Body of pancreas (tissue), 4 donors: ENCODE measurements at places on chromosomes 7 and 10. TPM values are rescaled to one million over a fixed set of nuclear protein-coding genes. Genes with fewer than 3 reads are reported as not detected.

Gene GOT1
- total RNA-seq = 14.8 TPM

- no peak for DNase-seq
- H3K36me3 ChIP-seq = no peaks in the 10 kb centered on the region
- peaks cover 40% of the 10 kb centered on the region for H3K4me1 ChIP-seq
- H3K27ac ChIP-seq = peak overlapping the region; percentile 35
- H3K4me3 ChIP-seq = no peak overlapping the region
- H3K27me3 ChIP-seq = no peaks in the 10 kb centered on the region
These were observed 11.0 kb upstream of the ADD3 start for GRCh38 chr10:109996766-109997171.

DNA sequence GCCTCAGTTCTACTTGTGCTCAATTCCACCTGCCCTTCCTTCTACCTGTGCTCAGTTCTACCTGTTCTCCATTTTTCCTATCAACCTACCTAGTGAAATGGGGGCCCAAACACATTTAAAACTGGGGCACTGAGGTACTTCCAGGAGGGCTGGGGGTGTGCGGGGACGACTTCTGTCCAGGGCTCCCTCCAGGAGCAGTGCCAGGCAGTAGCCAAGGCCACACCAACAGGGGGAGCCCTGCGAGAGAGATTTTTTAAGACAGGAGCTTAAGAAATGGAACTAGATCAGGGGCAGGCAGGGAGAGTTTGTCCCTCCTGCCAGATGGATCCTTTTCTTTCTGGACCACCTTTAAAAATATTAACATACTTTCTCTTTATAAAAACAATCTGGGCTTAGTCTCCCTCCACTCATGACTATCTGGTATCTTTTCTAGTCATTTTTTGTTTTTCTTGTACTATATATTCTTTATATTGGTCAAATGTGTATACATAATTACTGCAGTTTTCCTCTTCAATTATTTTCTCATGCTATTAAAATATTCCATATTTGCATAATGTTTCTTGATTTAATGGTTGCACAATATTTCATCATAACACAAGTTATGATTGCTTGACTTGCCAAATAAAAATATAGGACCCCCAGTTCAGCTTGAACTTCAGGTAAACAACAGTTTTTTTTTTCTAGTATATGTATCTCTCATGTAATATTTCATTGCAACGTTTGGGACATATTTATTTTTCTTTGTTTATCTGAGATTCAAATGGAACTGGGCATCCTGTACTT, 47.3 kb upstream of the INSYN2A start:
- H3K4me1 ChIP-seq = no peaks in the 10 kb centered on the region
- no peak overlapping the region for H3K27ac ChIP-seq
- no peak overlapping the region for H3K4me3 ChIP-seq
- DNase-seq = peak; percentile 24

DNA sequence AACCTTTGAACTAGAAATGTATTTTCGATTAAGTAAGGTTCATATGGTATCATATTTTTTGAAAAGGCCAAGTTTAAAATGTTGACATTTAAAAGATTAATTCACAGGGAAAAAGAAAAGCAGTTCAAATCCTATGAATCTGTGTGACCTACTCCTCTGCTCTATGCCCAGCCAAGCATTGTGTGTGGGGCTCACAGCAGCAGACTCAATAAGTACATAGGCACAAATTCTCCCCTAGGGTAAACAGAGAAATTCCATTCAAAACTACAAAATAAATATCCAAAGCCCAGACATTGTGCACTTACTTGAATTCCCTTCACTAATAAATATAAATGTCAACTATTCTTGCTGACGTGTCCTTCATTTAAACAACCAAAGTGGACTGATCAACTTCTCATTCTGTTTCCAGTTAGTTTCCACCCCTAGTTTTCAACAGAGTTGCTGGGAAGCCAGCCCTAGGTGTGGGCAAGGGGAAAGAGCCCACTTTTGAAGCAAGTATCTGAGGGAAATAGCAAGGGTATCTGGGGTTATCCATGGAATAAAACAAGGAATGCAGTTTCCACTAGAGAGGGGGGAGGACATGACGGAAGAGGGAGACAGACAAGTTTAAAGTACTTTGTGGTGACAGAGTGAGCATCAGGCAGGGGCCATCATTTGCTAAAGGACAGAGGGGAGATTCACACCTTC, 533.3 kb downstream of the SORCS1 start:
- no peaks in the 10 kb centered on the region for H3K4me1 ChIP-seq

DNA sequence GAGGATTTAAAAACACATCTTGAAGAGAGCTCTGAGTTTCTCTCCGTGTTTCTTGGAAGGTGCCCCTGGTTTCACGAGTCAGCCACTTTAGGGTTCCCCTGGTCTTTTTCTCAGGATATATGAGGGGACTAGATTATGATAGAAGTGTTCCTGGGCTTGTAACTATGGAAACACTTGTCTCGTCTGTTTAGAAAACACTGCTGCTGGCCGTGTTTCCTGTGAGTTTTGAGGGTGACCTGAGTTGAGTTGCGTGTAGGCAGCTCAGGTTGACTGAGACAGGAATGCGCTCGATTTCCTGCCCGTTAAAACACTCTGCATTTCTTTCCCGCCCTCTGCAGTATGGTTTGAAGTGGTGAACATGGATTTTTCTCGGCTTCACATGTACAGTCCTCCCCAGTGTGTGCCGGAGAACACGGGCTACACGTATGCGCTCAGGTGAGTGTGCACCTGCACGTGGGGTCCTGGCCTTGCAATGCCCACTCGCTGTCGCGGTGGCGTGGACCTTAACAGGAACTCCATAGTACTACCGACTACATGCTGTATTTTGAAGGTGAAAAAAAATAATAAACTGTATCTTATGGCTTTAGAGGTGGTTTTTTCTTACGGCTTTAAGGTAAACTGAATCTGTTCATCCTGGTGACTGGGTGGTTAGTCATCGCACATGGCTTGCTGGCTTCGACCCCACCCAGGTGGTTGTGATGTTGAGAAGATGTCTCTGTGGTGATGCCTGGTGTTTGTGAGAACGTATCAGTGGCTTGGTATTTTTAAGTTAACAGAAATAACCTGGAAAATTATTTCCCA, at the start of gene SUN1:
TSS of gene SUN1 (plus strand) at position 310 of the 801 bp plus-strand sequence. CDS start at position 359, 49 bp downstream.
- H3K27ac ChIP-seq = peak within 1 kb of the TSS; percentile 92
- H3K27me3 ChIP-seq = no peaks in the 10 kb centered on the region
- DNase-seq = peak; percentile 67
- H3K36me3 ChIP-seq = no peaks in the 10 kb centered on the region

Gene ARHGEF35
- total RNA-seq = 5.4 TPM

DNA sequence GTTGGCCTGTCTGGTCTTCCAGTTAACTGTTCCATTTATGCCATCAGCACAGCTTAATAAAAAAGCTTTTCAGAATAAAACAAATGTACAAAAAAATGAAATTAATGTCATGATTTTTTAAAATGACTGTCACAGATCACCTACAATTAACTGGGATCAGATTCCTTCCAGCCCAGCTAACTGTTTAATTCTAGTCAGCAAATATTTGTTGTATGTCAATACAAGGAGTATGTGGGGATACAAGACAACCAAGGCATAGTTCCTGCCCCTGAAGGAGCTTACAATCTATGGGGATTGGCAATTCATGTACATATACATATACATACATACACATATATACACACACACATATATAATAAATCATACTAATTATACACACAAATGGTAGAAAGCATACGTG, 16.5 kb downstream of the SGCE start:
- no peak overlapping the region for H3K4me3 ChIP-seq
- no peaks in the 10 kb centered on the region for H3K4me1 ChIP-seq
- no peak for DNase-seq
- no peaks in the 10 kb centered on the region for H3K27me3 ChIP-seq

DNA sequence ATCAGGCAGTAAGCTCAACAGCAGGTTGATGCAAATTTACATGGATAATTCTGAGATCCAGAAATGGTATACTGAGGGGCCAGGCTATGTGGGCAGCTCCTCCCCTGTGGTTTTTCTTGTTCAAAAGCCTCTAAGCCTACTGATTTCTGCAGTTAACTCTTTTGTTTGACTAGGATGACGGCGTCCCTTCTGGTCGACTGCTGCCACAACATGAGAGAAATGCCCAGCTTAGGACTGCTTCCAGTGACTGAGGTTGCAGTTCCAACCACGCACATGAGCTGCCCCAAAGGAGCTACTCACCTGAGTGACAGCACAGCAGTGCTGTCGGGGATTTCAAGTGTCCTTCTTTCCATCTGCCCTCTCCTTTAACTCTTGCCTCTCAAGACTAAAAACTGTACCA, 973.0 kb upstream of the GHITM start:
- H3K4me1 ChIP-seq = peaks cover 4% of the 10 kb centered on the region
- no peaks in the 10 kb centered on the region for H3K36me3 ChIP-seq
- no peaks in the 10 kb centered on the region for H3K27me3 ChIP-seq
- H3K4me3 ChIP-seq = no peak overlapping the region
- no peak overlapping the region for H3K27ac ChIP-seq

DNA sequence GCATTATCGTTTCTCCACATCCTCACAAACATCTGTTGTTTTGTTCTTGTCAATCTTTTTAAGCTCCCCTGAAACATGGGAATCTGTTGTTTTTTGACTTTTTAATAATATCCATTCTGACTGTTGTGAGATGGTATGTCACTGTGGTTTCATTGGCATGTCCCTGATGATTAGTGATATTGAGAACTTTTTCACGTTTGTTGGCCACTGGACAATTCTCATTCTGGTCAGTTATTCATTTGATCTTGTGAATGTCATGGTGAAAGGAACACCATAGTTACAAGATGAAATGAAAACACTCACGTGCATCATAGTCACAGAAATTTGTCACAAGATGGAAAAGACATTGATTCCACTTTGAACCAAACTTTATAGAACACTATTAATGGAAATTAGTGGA, 20.5 kb upstream of the SGCE start:
- no peaks in the 10 kb centered on the region for H3K36me3 ChIP-seq
- H3K27me3 ChIP-seq = no peaks in the 10 kb centered on the region
- DNase-seq = no peak

Gene GAD2
- 4.3 TPM for total RNA-seq

DNA sequence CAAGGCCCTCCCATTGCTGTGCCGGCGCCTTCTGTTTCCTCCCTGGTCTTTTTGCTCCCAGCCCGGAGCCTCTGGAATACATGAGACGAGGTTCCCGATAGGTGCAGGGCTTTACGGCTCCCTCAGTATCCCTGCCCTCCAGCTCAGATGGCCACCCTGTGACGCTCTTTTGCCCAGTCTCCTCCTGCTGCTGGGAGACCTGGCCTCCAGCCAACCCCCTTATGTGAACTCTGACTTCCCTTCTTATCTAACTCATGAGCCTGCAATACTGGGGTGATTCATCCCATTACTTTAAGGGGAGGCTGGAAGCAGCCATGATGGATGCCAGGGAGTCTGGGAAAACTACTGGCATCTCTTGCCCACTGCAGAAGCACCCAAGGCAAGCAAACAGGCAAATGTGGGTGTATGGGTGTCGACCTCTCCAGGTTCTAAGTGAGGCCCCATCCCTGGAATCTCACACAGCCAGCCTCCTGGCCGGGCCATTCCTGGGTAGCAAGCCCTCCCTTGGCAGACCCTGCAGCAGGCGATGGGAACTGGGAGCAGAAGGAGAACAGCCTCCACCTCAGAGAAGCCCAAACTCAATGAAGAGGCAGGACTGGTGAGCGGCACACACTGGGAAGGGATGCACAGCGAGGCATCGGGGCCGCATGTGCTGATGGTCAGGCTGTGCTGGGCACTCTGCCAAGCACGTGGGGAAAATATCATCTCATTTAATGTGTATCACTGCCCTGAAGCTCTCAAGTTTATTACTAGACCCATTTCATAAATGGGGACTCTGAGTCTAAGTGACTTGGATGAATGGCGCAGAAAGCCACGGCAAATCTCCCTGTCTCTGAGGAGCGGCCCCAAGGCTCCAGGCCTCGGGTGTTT, 97.5 kb downstream of the FAM53B start:
- no peak overlapping the region for H3K4me3 ChIP-seq
- DNase-seq = peak; percentile 75
- H3K27ac ChIP-seq = no peak overlapping the region
- H3K4me1 ChIP-seq = peaks cover 21% of the 10 kb centered on the region
- no peaks in the 10 kb centered on the region for H3K27me3 ChIP-seq

GRCh38 chr7:130641497-130641896, 27.1 kb downstream of the COPG2 start:
- no peaks in the 10 kb centered on the region for H3K27me3 ChIP-seq
- no peaks in the 10 kb centered on the region for H3K36me3 ChIP-seq
- no peaks in the 10 kb centered on the region for H3K4me1 ChIP-seq

GRCh38 chr10:125961743-125962142, 65.4 kb downstream of the FANK1 start:
- H3K27me3 ChIP-seq = no peaks in the 10 kb centered on the region
- no peaks in the 10 kb centered on the region for H3K4me1 ChIP-seq
- DNase-seq = no peak
- H3K27ac ChIP-seq = no peak overlapping the region
- no peaks in the 10 kb centered on the region for H3K36me3 ChIP-seq

DNA sequence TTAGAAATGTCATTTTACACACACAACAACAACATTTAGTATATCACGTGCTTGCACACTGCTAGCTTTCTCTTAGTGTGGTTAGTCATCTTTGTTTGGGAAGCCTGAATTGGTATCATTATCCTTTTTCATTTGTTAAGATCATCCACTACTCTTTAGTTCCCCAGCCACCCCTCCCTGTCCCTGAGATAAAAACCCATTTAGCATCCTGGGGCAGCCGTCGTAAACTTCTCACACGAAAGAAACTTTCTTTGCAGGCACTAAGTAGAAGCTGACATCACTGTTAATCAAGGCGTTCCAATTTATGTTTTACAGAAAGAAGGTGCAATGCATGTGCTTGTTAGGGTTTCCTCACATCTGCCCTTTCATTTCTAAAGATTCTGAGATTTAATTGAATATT, 475.1 kb upstream of the FZD8 start:
- no peak overlapping the region for H3K4me3 ChIP-seq
- peaks cover 17% of the 10 kb centered on the region for H3K4me1 ChIP-seq
- H3K36me3 ChIP-seq = no peaks in the 10 kb centered on the region
- DNase-seq = no peak

Gene ACHE
- total RNA-seq = 7.3 TPM

Gene BHLHA15
- 584 TPM for total RNA-seq
